ENCODE measurements at places on chromosomes 11 and 22.

GRCh38 chr11:46243796-46244109 is 33.7 kb upstream of the CREB3L1 start:
- DNase-seq, result no peak

- peak; percentile 3 for DNase-seq
Measured at GRCh38 chr11:46112961-46113607, 8.2 kb downstream of the PHF21A start.

DNA sequence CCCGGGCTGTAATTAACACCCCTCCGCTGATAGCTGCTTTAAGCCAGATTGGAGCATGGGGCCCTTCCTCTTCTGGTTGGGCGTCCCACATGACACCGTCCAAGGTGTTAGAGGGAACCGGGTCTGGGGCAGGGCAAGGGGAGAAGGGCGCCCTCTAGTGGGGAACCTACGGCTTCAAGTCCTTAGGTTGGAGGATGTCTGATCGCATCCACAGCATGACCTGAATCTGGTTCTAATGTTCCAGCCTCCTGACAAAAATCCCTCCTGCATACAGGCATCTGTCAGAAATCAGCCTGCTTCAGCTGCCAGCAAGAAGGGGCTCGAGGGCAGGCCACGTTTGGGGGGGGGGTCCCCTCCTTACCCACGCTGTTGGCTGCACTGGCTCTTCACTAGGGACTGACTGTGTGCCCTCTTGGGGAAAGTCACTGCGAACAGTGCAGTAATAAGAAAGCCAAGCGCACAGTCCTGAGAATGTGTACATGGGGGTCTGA is 94.2 kb upstream of the TBCEL start:
- peak; percentile 46 for DNase-seq

DNA sequence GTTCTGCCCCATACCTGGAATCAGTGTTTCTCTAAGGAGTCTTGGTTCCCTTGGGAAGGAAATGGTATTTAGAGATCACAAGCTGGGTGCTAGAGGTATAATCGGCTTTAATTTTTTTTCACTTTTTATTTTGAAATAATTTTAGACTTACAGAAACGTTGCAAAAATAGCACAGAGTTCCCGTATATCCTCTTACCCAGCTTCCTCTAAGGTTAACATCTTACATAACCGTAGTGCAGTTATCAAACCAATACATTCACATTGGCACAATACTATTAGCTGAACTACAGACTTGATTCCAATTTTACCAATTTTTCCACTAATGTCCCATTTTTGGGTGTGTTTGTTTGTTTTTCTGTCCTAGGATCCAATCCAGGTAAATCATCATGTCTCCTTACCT is 63.8 kb downstream of the RBX1 start:
- no peak for DNase-seq

DNA sequence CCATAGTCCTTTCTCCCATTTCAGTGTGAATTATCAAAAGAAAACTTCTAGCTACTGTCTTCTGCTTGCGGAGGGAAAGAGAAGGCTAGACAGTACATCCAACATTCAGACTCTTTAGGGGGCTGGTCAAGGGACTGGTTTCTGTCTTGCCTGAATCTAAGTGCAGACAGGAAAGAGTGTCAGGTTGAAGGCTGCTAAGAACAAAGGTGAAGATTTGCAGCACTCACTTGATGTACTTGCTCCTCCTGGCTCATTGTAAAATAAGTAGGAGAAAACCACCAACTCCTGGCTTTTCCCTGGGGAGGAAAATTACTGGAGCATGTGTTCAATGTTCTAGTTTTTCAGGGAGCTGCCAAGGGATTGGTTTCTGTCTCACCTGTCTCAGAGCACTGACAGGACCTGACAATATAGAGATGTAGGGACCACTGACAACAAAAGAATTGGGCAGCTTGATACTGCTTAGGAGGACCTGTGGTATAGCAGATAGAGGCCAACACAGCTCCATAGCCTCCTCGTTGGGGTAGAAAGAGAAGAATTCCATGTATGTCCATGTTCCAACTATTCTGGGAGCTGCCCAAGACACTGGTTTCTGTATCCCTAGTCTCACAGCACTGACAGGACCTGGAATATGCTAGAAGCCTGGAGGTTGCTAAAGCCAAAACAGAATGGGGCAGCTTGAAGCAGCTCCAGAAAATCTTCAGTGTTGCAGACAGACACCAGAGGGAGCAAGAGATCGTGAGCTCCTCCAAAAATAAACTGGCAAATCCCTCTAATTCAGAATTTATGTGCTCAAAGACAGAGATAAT is 39.7 kb upstream of the MMP12 start:
- DNase-seq, result no peak

DNA sequence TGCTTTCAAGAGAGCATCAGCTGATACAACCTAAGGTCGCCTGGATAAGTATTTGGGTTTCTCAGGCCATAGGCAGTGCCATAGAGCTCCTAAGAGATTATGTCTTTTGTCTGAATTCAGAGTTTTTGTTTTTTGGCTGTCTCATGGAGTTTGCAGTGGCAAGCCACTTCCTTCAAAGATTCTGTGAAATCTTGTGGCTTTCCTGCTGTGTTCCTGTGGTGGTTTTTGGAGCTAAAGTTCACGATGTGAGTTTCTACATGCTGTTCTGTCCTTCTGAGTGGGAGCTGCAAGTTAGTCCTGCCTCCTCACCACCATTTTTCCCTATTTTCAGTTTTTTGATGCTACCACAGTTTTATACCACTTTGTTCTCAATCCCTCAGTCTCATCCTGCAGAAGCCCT is 111.4 kb downstream of the COMMD9 start:
- DNase-seq, result no peak

DNA sequence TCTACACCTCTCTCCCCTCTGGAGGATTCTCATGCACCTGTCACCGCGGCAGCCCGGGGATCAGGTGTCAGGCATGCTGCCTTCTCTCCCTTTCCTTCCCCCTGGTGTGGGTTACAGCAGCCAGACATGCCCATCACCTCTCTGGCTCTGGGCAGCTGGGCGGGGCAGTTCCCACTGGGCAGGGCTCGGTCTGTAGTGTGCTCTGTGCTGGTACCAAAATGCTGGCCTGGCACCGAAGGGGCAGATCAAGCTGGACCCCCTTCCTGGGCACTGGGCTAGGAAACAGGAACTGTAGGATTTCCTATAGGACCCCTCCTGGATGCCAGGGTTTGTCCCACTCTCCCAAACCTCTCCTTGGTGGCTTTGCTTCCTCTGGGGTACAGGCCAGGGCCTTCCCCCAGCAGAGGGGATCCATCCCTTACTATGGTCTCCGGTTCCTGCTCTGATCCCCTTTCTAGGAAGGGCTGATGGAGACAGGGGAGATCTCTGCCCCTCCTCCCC is 821 bp downstream of the GAL3ST1 start:
- no peak for DNase-seq

DNA sequence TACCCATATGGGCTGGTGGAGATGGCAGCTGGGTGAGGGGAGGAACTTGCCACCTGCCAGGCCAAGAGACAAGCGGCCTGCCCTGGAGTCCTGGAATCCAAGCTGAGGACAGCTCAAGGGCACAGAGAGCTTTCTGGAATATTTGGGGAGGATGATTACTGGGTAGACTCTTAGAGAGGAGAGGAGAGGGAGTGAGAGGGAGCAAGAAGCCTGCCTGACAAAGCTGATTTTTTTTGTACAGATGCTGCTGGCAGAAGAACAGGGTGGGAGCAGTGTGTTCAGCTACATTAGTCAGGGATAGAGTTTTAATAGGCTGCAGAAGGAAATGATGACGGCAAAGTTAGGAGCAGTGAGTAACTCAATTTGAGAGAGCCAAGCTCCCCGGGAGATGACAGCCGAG is 299.3 kb downstream of the NXPE2 start:
- no peak for DNase-seq

- DNase-seq, result no peak
Measured at GRCh38 chr11:64173616-64174355, 7.9 kb upstream of the MACROD1 start.

- DNase-seq, result no peak
Measured at GRCh38 chr11:73298233-73298632, 9.8 kb upstream of the ARHGEF17 start.

- peak; percentile 45 for DNase-seq
Measured at GRCh38 chr11:63020671-63021291, 5.1 kb upstream of the SLC22A8 start.

GRCh38 chr11:62805961-62806441 is 761 bp upstream of the NXF1 start:
- peak; percentile 25 for DNase-seq

DNA sequence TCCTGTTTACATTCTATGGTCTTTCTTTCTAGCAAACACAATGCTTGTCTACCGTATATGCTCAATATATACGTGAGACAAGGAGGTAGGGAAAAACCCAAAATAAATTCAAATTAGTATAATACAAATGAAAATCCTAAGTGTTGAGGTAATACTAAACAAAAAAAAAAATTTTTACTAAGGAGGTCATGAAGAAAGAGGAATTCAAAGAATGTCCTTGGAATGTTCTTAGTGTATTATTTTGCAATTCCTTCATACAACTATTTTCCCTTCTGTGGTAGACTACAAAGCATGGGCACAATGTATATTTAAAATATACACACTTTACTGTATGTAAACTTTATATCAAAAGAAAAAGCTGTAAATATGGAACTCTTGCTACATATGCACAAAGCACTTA is 36.4 kb downstream of the PIK3C2A start:
- no peak for DNase-seq

DNA sequence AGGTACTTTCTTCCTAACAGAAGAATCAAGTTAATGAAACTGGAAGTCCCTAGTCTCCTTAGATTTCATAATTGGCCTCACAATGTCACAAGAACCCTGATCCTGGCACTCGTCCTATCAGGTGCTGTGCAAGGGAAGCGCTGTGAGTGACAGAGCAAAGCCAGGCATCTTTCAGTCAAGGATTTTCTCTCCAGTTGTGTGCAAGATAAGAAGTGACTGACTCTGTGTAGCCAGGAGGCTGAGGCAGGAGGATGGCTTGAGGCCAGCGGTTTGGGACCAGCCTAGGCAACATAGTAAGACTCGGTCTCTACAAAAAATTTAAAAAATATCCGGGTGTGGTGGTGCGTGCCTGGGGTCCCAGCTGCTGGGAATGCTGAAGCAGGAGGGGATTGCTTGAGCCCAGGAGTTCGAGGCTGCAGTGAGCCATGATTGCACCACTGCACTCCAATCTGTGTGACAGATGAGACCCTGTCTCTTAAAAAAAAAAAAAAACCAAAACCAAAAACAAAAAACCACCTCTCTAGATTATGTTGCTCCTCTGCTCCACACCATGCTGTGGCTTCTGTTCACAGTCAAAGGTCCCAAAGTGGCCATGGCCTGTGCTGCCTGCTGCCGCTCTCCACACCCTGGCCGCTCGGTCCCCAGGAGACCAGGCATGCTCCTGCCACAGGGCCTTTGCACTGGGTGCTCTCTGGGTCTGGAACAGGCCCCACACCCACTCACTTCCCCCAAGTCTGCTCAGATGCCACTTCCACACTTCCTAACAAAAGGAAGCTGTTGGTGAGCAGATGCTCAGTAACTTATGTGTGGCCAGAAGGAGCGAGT is 54.2 kb upstream of the CLDN5 start:
- no peak for DNase-seq

- no peak for DNase-seq
Measured at GRCh38 chr22:33889748-33890147, 30.5 kb downstream of the LARGE1 start.

DNA sequence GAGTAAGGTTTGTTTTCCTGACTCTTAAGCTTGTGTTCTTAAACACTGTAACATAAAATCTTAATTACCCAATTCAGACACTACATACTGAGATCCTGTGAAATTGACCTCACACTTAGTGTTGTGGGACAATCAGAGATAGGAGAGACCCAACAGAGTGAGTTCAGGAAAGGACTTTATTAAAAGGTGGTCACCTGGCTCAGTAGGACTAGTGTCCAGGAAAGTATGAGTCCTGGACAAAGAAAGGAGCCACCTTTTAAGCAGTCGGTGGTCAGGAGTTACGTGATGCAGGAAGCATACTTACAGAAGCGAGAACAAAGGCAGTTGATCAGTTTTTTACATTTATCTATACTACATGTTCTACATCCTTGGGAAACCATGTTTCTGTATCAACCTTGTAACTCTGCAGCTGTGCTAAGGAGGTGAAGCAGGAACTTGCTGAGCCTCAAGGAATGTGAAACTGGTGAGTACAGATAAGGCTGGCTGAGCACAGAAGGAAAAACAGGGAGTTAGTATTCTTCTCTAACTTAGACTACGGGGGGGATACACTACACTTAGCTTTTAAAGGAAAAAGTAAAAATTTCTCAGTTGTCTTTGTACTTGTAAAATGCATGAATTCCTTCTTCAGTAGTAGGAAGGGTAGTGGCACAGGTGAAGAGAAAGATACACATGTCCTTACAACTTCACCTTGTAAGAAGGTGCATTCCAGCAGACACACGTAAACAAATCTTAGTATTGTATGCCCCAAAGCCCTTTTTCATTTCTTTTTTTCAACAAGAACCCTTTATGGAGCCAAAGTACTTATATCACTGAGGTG is 15.1 kb downstream of the OR51E1 start:
- DNase-seq, result no peak

DNA sequence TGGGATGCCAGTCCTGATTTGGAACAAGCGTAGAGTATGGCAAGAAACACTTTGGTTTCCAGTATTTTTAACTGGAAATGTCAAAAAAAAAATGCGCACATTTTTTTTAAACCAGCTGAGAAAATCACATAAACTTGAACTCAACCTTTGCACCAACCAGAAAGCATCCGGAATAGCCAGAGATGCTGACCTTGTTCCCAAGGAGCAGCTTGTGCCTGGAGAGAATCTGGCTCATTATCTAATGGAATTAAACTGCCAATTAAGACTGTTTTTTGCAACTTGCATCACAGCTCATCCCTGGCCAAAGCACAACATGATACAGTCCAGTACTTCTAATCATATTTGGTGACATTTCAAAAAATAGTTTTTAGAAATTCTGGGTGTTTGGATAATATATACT is 8.4 kb upstream of the ETS1 start:
- DNase-seq, result no peak

DNA sequence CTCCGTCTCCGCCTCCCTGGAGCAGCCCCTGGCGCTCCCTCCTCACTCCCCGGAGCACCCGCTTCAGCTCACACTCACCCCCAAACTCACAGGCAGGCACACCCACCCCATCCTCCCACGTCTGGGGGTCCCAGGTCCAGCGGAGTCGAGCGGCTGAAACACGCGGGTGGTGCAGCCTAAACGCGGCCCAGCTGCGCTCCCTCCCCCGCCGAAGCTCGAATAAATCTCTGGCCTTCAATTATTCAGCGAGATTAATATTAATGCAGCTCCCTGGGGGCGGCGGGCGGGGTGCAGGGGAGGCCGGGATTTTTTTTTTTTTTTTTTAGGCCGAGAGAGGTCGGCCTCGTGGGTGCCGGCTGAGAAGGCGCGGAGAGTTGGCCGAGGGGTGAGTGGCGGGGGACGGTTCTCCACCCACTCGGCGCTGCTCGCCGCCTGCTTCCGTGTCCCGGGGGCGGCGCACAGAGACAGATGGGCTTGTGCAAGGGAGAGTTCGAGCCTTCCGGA is 524 bp upstream of the SLC1A2 start:
- DNase-seq, result no peak
